ENCODE measurements at places on chromosomes 5 and 9.

DNA sequence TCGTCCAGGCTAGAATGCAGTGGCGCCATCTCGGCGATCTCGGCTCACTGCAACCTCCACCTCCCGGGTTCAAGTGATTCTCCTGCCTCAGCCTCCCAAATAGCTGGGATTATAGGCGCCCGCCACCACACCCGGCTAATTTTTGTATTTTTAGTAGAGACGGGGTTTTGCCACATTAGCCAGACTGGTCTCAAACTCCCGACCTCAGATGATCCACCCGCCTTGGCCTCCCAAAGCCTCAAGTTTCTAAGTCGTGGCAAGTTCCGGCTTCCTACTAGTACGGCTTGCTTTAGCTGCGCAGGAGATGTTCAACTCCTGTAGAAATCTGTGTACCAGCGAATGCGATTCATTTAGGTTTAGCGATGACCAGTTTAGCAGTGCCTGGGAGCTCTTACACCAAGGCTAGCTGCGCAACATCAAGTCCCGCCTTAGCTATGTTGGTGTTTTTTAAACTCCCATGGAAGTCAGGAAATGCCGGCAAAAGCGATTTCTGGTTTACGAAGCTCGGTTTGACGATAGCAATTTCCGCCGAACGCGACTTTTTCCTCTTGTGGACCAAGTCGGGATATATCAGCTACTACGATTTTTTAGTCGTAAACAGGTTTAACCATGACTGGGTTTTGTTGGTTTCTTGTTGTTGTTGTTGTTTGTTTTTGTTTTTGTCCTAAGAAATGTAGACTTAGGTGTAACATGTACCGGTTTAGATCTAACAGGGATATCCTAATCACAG is 46.4 kb downstream of the ANXA2R start:
- no peak for DNase-seq

GRCh38 chr5:107414802-107415201 is 255.9 kb downstream of the EFNA5 start:
- no peak for DNase-seq

DNA sequence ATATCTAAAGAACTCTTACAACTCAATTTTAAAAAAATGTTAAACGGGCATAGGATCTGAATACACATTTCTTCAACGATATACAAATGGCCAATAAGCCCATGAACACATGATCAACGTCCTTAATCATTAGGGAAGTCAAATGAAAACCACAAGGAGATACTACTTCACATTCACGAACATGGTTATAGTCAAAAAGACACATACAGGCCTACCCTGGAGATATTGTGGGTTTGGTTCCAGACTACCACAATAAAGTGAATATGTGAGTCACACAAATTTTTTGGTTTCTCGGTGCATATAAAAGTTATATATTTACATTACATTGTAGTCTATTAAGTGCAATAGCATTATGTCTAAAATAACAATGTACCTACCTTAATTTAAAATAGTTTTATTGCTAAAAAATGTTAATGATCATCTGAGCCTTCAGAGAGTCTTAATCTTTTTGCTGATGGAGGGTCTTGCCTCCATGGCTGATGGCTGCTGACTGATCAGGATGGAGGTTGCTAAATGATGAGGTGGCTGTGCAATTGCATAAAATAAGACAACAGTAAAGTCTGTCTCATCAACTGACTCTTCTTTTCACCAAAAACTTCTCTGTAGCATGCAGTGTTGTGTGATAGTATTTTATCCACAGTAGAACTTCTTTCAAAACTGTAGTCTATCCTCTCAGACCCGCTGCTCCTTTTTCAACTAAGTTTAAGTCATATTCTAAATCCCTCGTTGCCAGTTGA is 15.1 kb downstream of the AK3 start:
- DNase-seq = no peak

- DNase-seq = no peak
Observed at GRCh38 chr5:154778534-154778933, 23.4 kb downstream of the LARP1 start.

DNA sequence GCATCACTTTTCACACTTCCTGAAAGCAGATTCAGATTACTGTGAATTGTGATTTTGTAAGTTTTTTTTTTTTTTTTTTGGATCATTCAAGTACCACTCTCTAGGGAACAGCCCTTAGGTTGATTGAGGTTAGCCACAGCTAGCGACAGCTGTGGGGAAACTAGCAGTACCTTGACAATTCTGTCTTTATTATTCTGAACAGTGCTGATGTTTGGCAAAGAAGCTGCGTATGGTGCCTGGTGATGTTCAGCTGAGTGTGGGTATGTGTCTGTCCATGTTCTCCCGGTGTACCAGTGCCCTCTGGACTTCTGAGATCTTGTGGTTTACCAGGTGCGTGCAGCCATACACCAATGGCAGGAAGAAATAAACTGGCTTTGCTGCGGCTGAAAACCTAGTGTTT is 117.3 kb upstream of the PLPPR1 start:
- DNase-seq = no peak

GRCh38 chr5:44292736-44293135 is 96.5 kb downstream of the FGF10 start:
- DNase-seq = no peak

DNA sequence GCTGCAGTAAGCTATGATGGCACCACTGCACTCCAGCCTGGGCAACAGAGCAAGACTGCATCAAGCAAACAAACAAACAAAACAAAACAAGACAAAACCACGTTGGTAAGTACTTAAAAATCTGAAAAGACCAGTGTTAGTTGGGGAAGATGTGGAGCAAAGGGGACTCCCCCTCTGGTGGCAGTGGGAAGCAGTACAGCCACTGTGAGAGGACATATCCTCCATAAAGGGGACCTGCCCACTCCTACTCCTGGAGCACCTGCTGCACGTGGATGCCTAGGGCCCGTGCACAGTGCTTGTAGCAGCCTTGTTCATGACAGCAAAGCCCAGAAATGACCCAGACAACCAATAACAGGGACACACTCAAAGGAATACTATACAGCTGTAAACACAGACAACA is 17.0 kb upstream of the IPPK start:
- no peak for DNase-seq

- no peak for DNase-seq
Observed at GRCh38 chr9:73838871-73839270, 658.3 kb upstream of the RORB start.

DNA sequence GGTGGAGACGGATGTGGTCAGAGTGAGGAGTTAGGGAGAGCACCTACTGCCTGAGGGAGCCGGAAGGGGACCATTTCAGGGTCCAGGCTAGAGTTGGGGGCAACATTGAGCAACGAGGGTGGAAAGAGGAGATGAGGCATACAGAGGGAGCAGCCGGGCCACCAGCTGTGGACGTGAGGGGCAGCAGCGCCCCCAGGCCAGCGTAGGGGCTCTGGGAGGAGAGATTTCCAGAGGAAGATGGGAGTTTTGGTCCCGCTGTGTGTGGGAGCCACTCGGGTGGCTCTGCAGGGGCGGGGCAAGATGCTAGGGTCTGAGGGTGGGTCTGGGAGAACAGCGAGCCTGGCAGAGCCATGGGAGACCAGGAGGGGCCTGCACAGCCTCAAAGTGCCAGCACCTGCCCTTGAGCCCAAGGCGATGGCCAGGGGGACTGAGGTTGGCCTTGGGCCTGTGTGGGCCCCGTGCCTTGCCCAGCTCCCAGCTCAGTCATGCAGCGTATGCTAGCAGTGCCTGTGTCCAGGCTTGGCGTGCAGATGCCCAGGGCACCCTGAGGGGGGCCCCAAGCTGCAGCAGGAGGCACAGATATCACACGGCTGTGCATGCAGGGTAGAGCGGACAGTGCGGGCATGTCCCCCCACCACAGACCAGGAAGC is 80.5 kb upstream of the PPP1R26 start:
- DNase-seq = no peak

Data from sciatic nerve (tissue), 2 donors.